ENCODE measurements at places on chromosomes 1 and 21.

GRCh38 chr21:20086508-20086907 lies 911.7 kb upstream of the NCAM2 start:
- no peak for DNase-seq

GRCh38 chr1:75671708-75672107 lies 52.8 kb upstream of the ACADM start:
- no peak for DNase-seq

GRCh38 chr1:156050376-156050775 lies 3.2 kb downstream of the UBQLN4 start:
- no peak for DNase-seq

DNA sequence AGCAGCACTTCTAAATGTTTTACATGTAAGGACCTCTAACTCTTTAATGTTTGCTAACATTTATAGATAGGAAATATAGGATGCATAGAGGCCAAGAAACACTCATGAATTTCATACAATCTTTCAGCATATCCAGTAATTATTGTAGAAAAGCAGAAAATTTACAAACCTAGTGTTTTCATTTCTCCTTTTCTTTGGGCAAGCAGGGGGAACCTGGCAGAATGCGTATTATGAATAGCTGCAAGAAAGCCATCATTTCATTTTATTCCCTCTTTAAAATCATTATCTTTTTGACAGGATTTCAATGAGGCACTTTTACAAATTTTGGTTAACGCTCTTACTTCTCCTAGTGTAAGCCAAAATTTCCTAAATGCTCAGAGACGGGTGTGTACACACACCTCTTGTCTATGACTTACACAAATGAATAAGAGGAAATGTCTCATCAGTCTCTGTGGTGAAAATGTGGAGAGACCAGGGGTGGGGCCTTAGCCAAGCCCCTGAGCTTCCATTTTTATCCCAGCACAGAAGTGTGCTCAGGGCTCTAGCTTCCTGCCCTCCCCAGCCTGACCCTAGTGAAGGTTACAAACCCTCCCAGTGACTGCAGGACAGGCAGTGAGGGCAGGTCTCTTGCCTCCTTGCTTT lies 91.6 kb downstream of the LRRC8C start:
- peak; percentile 67 for DNase-seq

- DNase-seq = no peak
Observed at GRCh38 chr21:25461725-25462124, 145.6 kb downstream of the MRPL39 start.

GRCh38 chr1:202281316-202282024 lies 60.3 kb downstream of the UBE2T start:
- no peak for DNase-seq

DNA sequence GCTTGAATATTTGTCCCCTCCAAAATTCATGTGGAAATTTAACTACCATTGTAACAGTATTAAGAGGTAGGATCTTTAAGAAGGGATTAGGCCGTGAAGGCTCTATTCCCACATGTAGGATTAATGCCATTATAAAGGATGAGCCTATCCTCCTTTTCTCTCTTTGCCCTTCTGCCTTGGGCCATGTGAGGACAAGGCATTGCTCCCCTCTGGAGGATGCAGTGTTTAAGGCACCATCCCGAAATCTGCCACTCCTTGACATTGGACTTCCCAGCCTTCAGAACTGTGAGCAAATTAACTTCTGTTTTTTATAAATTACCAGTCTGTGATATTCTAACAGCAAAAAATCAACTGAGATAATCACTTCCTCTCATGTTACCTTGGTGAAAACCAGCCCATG lies 124.4 kb downstream of the TOMM20 start:
- no peak for DNase-seq

All from stimulated activated CD4-positive, alpha-beta T cell treated with anti-CD3 and anti-CD28 coated beads, TNF-alpha, amount 100 ng/mL, for 24 hours (primary cell).